Glomerular endothelial cell (primary cell): ENCODE measurements at places on chromosomes 16 and 17. TPM values are rescaled to one million over a fixed set of nuclear protein-coding genes. Genes with fewer than 3 reads are reported as not detected.

Gene ZNF771
- total RNA-seq = 19.0 and 19.8 TPM in 2 replicates

Gene CHST6
- 0.34 and 1.5 TPM in 2 replicates for total RNA-seq

Gene SLC13A2
- total RNA-seq = not detected in 2 replicates

Gene CHCT1
- total RNA-seq = not detected in 2 replicates

Gene NAGS
- 1.8 and 4.6 TPM in 2 replicates for total RNA-seq

Gene EFNB3
- 0.87 and 2.1 TPM in 2 replicates for total RNA-seq

Gene ACSM2B
- total RNA-seq = not detected in 2 replicates

Gene HYDIN
- 0.29 TPM in 1 of 2 replicates, not detected in the other for total RNA-seq

Gene APOBR
- not detected in 2 replicates for total RNA-seq

Gene PLCG2
- 26.4 and 36.8 TPM in 2 replicates for total RNA-seq

Gene TMEM92
- total RNA-seq = 0.12 and 0.73 TPM in 2 replicates

- DNase-seq = no peak
Measured at GRCh38 chr17:55735731-55736405, 13.2 kb upstream of the TMEM100 start.

DNA sequence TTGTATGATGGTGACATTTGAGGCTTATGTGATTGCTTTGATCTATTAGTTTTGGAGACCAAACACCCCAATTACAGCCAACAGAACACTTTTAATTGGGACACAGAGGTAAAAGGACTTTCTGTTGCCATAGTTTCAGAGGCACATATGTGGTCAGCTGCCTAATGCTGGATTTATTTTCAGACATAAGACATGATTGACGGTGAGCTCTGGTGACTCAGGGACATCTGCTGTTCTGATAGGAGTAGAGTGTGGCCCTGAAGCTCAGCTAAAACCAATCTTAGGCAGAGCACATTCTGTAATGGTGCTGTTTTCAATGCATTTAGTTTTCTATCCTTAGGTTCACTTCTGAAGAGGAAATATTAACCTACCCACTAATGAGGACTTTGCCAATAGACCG, 247.1 kb downstream of the UTP18 start:
- DNase-seq = no peak

DNA sequence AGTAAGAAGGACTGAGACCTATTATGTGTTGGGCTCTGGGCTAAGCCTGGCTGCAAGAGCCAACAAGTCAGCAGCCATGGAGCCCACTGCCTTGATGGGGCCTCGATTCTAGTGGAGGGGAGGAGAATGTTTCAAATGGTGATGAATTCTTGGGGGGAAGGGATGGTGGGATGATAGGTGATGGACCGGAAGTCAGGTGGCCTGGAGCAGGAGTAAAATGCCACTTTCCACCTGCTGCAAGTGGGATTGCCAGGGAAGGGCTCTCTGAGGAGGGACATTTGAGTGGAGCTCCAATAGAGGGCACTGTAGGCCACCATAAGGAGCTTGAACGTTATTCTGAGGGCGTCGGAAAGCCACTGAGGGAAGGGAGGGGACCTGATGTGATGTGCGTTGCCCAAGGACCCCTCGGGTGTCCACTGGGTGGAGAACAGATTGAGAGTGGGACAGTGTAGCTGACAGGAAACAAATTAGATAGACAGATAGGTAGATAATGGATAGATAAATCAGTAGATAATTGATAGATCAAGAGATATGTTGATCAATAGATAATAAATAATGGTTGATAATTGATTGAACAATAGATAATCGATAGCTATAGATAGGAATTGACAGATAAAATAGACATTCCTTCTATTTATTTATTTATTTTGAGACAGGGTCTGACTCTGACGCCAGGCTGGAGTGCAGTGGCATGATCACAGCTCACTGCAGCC, 18.2 kb upstream of the NXPH3 start:
- no peak for DNase-seq

- no peak for DNase-seq
Measured at GRCh38 chr17:34406226-34406625, 43.2 kb upstream of the CCL1 start.

DNA sequence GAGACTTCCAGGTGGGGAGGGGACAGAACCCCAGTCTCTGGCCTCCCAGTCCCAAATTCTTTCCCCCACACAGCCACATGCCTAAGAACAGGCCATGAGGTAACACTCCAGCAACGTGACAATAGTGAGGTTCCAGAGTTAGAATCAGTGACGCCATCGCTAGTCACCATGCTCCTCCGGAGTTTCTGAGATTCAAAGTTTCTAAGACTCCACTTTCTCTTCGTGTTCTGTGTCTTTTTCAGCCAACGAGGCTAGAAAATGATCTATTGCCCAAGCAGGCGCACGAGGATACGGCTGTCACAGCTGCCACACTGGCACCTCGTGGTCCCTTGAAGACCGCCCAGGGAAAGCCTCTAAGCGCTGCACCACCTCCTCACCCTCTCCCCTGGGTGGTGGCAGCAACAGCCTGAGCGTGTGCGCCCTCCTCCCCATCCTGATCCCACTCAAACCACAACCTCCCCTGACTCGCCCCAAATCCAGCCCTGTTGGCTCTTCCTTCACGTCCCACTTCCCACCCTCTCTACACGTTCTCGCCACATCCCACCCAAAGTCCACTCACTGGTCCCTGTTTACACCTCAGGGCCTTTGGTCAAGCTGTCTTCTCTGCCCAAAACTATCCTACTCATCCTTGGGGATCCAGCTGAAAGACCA, 1.0 kb downstream of the MCRIP1 start:
- DNase-seq = no peak

GRCh38 chr17:79517827-79518584, 92.8 kb downstream of the RBFOX3 start:
- no peak for DNase-seq

- DNase-seq = no peak
Measured at GRCh38 chr17:66938656-66939055, 25.9 kb upstream of the CACNG4 start.

- DNase-seq = no peak
Measured at GRCh38 chr17:50585346-50585745, 24.8 kb downstream of the CACNA1G start.

- DNase-seq = no peak
Measured at GRCh38 chr17:49213847-49214246, 3.3 kb downstream of the ABI3 start.

GRCh38 chr17:40443196-40443987, at the start of gene IGFBP4:
IGFBP4 (plus strand) TSS chr17:40443450; CDS start chr17:40443736, 286 bp downstream.
- DNase-seq = no peak

DNA sequence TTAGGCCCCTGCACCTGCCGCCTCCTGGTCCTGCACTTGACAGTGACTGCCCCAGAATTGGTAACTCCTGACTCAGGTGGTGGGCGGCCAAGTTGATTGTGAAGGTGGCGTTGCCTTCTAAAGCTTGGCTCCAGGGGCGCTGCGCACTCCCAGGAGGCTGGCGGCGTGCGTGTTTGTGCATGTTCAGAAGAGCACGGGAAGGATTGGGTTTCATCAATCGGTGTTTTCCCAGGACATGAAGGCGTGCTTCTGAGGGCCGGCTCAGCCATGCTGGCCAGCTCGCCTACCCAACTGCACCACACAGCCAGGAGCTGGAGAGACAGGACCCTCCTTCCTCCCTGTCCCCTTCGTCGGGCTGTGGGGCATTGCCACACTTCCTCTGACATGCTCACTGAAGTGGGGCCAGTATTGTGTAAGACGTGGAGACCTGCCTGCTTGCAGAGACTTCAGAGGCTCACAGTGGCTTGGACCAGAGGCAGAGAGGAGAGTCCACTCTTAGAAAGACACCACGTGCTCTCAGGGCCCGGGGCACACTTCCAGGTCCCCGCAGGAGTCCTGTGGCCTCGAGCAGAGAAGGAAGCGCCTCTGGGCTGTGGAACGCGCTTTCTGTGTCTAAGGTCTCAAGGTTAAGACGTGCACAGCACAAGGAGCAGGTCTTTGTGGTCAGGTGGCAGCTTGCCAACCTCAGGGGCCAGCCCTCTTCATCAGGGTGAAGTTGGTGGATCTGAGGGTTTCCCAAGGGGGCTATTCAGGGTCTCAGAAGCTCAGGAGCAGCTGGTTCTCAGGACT, 2.8 kb downstream of the RAB40C start:
- DNase-seq = no peak

- no peak for DNase-seq
Measured at GRCh38 chr16:85947230-85948137, 48.5 kb downstream of the IRF8 start.

DNA sequence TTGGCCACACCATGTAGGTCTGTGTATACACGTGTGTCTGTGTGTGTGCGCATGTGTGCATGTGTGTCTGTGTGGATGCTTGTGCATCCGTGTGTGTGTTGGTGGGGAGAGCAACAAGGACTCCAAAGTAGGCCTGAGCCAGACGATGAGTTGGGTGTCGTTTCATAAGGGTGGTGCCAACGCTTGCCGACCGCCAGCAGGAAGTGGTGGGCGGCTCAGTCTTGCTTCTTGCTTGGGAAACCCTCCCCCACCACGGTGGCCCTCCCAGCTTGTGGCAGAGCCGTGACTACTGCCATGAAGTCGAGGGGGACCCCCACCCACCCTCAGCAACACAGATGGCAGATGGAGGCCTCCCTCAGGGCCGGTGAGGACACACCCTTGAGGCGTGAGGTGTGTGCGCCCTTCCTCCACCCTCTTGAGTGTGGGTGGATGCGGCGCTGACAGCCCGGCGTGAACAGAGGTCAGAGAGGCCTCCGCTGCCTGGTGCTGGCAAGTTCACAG, 17.5 kb downstream of the SBK1 start:
- DNase-seq = no peak

DNA sequence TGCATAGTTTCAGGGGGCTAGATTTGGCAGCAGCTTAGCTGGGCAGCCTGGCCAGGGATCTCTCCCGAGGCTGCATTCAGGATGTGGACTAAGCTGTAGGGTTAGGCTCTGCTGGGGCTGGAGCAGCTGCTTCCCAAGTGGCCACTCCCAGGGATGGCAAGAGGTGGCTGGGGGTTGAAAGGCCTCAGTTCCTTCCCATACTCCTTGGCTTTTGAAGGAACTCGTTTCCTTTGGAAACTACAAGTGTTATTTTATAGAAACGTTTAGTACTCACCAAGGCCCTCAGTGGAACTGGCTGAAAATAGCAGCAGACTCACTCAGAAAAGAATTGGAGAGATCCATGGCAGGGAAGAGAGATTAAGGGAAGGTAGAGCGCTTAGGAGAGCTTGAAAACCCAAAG, 76.4 kb downstream of the WWP2 start:
- DNase-seq = no peak

DNA sequence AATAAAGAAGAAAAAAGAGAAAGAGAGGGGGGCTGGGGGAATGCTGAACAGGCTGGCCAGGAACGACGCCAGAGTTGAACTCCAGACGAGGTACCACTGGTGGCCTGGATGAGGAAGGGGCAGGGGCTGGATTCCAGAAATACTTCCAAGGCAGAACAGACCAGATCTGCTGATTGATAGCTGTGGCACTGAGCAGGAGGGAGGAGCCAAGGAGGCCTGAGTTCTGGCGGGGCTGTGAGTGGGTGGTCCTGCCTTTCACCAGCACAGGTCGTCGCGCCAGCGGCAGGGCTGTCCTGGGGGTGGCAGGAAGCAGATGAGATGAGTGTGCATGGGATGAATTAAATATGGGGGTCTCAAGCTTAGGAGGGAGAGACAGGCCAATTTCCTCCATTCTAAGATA, 5.5 kb downstream of the CCDC42 start:
- no peak for DNase-seq

DNA sequence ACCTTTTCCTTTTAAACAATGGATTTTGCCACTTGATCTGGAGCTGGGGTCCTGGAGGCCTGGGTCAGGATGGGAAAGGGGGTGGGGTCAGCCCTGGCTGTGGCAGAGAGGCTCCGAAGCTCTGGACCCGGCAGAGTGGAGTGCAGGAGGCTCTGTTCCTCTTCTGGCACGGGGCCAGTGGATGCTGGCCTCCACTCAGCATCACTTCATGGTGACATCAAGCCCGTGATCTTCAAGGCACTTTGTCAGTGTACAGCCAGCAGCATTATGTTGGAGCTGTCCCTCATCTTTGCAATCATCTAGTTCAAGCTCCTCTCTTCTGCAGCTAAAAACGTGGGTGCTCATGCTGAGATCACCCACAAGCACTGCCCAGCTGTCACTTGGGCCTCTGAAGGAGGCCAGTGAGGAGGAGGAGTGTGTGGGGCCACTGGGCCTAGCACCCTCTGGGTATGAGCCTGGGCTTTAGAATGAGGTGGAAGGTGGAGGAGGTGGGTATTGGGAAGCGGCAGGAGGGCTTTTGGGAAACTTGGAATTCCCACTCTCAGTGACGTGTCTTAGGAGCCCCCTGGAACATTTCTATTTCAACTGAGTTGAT, 45.9 kb upstream of the MGAT5B start:
- no peak for DNase-seq

DNA sequence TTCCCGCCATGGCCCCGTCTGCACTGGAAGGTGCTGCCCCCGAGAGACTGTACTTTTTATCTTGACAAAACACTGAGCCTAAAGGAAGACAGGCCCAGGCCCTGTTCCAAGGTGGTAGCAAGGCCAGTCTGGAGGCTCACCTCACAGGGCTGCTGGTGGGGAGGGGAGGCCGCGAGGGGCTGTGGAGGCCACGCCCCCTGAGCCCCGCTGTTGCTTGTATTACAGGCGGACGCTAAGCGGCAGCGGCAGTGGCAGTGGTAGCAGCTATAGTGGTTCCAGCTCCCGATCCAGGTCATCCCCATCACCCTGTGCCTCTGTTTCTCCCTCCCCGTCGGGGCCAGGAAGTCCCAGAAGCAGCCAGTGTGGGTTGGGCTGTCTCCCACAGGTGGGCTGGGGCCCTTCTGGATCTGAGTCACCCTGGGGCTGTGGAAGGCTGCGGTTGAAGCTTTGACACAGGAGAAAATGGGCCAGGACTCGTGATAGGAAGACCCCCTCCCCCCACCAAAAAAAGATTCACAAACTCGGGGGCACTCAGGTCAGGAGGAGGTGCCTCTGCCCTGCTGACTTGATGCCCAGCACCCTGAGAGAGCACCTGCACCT, 13.3 kb upstream of the IL17C start:
- no peak for DNase-seq

DNA sequence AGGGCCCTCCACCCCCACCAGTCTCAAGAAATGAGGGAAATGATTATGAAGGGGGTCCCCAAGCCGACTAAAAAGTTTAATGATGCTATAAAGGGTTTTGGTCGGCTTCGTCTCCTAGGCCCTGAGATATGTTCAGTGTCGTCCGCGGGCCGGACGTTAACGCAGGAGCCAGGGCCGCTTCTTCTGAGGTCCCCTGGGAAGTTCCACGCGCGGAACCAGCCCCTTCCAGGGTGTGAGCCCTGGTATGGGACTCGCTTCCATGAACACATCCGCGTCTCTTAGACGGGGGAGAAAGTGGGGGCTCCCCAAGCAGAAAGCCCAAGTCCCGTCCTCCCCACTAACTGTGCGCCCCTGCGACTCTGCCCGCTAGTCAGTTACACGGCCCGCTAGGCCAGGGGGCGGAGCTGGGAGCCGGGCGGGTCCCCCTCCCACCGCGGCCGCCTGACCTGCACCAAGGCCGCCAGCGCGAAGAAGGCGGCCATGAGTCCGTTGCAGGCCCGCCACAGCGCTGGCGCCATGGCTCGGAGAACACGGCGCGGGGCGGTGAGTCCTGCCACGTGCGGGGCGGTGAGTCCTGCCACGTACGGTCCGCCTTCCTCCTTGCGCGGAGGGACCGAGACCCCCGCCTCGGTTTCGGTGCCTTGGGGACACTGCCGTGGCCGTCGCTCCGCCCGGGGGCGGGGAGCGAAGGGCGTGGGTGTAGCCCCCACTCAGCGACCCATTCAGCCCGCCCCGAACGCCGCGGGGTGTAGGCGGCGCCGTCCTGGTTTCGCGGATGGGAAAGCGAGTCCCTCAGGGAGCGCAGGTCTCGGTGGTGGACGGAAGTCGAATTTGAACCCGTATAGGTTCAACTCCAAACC, at the start of gene TMEM220:
Gene TMEM220 (minus strand): TSS at position 690 of the 860 bp plus-strand sequence. CDS start 172 bp downstream, at position 518.
- no peak for DNase-seq

- DNase-seq = no peak
Measured at GRCh38 chr17:22202702-22203101, 510.4 kb downstream of the KCNJ18 start.

- no peak for DNase-seq
Measured at GRCh38 chr16:77064037-77064436, 127.0 kb upstream of the MON1B start.
